ENCODE measurements at places on chromosomes 5 and 9. TPM values are rescaled to one million over a fixed set of nuclear protein-coding genes. Genes with fewer than 3 reads are reported as not detected.

- H3K27ac ChIP-seq = no peak overlapping the region
- no peaks in the 10 kb centered on the region for H3K27me3 ChIP-seq
Measured at GRCh38 chr9:110850401-110851135, 182.0 kb downstream of the MUSK start.

DNA sequence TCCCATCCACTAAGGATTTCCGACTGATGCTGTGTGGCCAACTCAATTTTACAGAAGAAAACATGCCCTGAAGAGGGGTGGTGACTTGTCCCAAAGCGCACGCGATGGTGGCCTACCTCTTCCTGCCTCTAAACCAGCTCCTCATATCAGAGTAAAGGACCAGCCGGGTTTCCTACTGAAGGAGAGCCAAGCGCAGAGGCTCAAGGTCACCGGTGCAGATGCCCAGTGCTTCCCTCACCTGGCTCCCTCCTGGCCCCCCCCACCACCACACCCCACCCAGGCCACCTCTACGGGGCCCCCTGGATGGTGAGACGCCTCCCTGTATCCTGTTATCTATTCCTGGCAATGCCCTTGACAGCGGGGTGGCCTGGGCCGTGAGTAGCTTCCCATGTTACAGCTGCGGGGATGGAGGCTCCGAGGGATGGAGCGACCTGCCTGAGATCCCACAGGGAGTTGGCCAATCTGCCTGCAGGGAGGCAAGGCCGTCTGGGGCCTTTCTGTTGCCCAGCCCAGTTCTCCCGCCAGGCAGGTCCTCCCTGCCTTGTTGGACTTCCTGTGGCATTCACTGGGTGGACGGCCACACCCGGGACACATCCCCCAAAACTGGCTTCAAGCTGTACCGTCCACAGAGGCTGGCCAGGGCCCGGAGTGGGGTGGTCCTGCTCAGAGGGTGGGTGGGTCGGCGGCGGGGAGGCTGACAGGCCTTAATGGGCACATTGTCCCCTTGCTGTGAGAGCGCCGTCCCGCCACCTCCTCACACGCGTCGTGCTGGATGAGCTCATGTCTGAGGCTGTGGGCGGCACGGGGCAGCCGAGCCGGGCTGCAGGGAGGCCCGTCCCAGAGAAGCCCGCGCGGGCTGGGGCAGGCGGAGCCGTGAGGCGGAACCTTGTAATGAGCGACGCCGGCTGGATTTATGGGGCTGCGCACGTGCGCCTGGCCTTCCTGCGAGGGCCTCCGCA lies 72.5 kb downstream of the MACROH2A1 start:
- H3K27ac ChIP-seq = no peak overlapping the region
- H3K4me1 ChIP-seq = peaks cover 9% of the 10 kb centered on the region
- H3K4me3 ChIP-seq = no peak overlapping the region
- no peaks in the 10 kb centered on the region for H3K27me3 ChIP-seq
- DNase-seq = no peak
- no peaks in the 10 kb centered on the region for H3K36me3 ChIP-seq

- H3K4me1 ChIP-seq = no peaks in the 10 kb centered on the region
- no peak for DNase-seq
- H3K27ac ChIP-seq = no peak overlapping the region
- no peaks in the 10 kb centered on the region for H3K36me3 ChIP-seq
Measured at GRCh38 chr5:74895906-74896305, 29.7 kb upstream of the FAM169A start.

ACTBL2 gene
- total RNA-seq = not detected

PDE6A gene
- total RNA-seq = not detected

Data from activated CD4-positive, alpha-beta memory T cell treated with anti-CD3 and anti-CD28 coated beads for 36 hours (primary cell).